Central memory CD8-positive, alpha-beta T cell (primary cell): ENCODE measurements at places on chromosomes 2 and 18.

GRCh38 chr2:7348761-7349160 lies 431.5 kb downstream of the RNF144A start:
- no peak for DNase-seq

DNA sequence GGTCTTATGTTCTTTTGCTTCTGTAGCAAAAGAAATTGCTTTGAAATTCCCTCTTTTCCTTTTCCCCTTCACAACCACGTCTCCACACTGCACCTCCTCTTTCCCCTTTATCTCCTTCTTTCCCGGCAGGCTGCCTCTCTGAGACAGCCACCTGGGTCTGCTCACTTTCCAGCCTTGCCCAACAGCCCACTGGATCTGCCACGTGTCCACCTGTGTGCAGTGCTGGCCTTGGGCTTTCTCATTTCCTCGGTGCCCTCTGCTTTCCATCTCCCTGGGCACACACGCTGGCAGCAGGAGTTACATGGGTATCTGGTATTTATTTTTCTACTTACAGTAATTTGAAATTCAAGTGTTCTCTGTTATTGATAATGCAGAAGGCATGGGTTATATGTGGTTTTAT lies 213.4 kb upstream of the LYPD1 start:
- no peak for DNase-seq

GRCh38 chr2:129203331-129203730 lies 776.1 kb upstream of the RAB6C start:
- no peak for DNase-seq

DNA sequence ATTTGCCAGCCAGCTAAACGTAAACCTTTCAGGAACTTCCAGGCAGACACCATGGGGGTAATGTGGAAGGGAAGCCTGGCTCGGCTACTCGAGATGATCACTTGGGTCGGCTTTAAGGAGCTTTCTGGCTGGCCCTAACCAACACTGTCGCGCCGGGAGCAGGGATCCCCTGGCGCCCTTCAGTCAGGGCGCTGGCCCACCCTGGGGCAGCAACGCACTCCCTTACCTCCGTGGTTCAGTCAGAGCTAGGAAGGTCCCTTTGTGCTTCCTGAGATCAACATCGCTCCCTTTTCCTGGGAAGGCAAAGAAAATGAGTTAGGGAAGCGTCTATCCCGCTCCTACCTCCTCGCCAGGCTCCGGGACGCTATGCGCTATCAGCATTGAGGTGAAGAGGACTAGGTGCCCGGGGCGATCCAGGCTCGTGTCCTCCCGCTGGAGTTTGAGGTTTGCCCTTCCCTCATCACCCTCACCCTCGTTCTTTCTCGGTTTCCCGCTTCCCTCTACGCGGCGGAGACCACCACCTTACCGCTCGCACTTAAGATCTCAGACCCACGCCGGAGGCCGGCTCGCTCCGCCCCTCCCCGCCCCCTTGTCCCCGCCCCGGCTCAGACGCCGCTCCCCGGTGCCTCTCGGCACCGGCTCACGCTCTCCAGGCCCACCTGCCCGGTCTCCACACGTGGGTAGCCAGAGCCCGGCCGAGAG lies 449 bp upstream of the ATRAID start:
- peak; percentile 29 for DNase-seq
